ENCODE measurements at places on chromosomes 2 and 18.

GRCh38 chr2:197628043-197628500, 47.3 kb downstream of the RFTN2 start:
- DNase-seq: no peak

DNA sequence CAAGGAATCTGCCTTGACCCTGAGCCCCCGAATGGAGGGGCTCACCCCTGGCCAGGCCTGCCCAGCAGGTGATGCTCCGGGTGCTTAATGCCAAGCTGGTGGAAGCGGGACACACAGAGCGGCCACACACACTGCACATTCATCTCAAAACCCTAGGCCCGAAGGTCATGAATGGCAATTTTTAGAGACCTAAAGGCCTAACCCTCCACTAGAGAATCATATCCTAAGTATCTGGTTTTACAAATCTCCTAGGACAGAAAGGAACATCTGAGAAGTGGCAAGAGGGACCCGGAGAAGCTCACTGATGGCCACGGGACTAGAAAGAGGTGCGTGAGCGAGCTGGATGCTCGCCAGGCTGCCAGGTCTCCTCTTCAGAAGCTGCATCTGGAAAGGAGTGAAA, 38.3 kb downstream of the ST3GAL5 start:
- DNase-seq: no peak

DNA sequence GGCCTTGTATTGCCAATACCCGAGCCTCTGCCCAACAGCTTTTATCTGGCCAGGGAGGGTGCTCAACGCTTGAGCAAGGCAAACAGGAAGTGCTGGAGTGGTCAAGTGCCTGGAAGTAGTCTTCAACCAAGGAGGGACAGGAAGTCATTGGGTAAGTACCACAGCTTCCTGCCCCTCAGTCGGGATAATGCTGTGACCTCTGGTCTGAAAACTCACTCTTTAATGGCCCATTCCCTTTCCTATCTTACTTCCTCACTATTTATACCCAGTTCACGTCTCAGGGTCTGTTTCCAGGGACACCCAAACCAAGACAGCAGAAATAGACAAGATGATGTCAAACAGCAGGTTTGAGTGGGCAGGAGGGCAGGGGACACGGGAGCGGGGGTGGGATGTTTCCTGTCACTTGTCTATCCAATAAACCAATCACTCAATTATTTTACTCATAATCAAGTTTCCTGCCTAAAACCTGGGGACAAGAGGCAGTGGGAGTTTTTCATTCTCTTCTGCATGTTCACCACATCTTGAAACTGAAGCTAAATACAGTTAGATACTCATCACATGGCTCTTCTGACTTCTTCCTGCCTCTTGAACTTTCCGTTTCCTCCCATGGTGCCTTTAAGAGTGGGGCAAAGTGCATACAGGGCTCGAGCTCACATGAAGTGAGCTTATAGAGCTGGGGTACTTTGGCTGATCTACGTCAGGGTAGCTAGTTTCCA, 68.9 kb upstream of the CAB39 start:
- DNase-seq: no peak

- DNase-seq: no peak
Measured at GRCh38 chr2:133026536-133027177, 356.7 kb upstream of the LYPD1 start.

- no peak for DNase-seq
Measured at GRCh38 chr18:1618364-1618763, 713.7 kb downstream of the ADCYAP1 start.

DNA sequence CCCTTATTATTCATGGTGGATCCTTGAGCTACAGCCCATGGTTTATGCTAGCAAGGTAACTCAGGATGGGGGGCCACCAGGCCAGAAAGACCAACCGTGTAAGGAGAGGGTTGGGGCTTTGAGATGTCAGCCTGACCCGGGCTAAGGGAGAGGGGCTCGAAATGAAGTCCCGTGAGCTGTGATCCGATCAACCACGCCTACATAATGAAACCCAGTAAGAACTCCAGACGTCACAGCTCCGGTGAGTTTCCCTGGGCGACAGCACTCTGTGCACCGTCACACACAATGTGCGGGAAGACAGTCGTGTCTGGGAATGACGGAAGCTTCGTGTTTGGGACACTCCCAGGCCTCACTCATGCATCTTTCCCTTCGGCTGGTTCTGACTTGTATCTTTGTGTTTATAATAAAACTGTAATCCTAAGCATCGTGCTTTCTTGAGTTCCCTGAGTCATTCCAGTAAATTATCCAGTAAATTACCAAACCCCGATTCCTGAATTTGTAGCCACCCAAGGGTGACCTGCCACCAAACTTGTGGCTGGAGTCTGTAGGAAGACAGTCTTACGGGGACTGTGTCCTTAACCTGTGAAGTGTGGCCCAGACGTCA, 44.2 kb downstream of the CYP27C1 start:
- DNase-seq: no peak

DNA sequence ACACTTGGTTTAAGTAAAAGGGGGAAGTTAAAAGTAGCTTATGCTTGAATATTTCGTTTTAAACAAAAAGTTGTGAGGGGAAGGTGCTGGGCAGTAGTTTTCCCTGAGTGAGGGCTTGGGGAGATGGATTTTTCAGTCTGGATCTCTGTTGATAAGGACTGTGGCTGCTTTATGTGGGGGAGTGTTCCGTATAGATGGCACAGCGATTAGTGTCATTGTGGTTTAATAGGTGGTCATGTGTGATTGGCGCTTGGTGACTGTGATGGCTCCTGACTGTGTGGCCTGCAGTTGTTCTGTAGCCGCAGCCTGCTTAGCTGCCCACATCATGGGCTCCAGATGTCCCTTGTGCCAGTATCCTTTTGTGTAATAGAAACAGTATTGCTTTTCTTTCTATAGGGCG, 156.2 kb downstream of the WDSUB1 start:
- DNase-seq: no peak

DNA sequence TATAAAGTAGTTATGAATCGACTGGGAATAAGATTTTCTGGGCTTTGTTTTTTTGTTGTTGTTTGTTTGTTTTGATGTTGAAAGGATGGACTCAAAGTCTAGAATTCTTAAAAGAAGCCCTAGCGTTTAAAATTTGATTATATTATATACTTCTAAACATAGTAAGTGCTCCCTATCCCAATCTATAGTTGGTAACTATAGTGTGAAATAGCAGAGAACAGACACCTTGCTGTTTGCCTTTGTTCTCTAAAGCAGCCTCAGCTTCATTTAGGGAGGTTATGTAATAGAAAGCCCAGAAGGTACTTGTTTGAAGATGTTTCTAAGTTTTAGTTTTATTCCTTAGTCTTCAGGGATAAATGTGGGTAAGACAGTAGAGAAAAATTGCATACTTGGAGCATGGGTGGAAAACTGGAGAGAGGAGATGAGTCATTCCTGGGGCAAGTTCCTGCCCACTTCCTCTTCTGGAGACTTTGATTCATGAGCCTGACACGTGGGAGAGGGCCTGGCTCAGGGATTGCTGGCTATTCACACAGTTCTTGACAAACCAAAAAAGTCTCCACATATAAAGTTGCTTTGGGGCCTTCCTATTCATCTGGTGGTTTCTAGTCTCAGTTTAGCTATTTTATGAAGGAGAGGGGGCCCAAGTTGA, 131.9 kb downstream of the MYO1B start:
- no peak for DNase-seq

DNA sequence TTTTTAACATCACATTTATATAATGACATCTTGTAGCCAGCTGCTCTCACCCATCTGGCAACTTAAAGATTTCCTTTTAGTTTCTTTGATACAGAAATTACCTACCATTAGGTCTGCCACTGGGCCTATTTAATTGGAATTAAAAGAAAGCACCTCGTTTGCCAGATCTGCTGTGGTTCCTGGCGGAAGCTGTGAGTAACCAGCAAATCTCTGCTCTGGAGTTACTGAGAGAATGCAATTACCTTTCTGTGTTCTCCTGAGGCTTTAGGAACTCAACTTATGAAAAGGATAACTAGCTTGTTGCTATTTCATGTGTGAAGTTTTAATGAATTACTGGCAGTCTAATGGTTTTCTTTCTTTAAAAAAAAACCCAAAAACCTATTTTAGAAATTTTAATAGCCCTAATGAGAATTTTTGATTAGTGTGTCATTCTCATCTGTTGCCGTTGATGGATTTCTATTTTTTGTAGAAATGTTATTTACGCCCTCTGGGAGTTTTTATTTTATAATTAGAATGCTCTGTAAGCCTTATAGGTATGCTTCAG, 69.7 kb upstream of the LYPD6B start:
- DNase-seq: no peak

GRCh38 chr18:24014986-24015638, 558 bp downstream of the TTC39C start:
- DNase-seq: peak; percentile 32

DNA sequence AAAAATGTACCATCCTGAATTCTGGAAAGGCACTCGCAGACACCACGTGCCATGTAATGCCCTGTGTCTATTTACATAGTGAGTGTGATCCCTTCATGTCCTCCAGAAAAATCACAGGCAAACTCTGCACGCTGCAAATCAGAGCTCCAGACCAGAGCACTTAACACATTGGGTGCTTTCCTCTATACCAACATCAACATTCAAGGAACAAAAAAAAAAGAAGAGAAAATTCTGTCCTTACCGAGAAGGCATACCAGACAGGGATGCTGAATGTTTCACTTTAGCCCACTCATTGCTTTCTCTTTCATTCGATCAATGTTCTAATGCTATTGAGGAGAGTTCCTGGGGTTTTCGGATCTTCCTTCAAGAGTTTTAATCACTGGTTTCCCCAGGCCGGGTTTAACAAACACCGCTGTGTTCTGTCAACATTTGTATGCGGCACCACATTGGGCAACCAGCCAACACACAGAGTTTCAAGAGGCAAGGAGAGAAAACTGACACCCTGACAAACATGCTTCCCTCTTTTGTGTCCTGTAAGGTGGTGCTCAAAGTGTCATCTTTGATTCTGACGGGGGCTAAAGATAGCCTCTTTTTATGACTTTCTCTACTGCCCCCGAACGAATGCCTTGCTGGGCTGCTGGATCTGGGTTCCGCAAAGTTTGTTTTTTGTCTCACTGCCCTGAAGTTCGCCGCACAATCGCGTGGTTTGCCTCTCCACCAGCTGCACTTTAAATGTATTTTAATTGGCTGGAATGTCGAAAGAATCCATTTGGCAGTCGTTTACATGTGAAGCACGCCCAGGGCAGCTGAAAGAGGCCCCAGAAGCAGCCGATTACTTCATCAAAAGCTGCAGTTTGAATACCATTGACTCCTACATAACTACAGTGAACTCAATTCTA, 106.4 kb upstream of the NCKAP5 start:
- DNase-seq: no peak

GRCh38 chr2:75098856-75099255, 100.5 kb downstream of the TACR1 start:
- DNase-seq: no peak

DNA sequence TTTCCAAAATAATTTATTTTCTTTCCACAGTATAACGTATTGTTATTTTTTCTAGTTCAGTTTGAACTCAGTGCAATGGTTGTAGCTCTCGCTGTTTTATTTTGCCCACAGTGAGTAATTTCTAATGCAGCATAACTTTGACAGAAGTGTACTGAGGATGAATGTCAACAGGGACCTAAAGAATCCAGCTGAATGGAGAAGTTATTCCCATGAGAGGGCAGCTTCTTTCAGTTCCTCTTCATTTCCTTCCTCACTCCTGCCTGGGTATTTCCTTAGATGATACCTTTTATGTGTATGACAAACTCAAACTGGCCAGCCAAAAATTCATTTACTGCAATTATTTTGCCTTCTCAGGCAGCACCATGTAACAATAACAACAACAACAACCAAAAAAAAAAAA, 1223.1 kb upstream of the ZEB2 start:
- no peak for DNase-seq

- DNase-seq: no peak
Measured at GRCh38 chr2:176461809-176462670, 192.8 kb downstream of the MTX2 start.

- DNase-seq: no peak
Measured at GRCh38 chr18:22267697-22268096, 98.3 kb downstream of the GATA6 start.

DNA sequence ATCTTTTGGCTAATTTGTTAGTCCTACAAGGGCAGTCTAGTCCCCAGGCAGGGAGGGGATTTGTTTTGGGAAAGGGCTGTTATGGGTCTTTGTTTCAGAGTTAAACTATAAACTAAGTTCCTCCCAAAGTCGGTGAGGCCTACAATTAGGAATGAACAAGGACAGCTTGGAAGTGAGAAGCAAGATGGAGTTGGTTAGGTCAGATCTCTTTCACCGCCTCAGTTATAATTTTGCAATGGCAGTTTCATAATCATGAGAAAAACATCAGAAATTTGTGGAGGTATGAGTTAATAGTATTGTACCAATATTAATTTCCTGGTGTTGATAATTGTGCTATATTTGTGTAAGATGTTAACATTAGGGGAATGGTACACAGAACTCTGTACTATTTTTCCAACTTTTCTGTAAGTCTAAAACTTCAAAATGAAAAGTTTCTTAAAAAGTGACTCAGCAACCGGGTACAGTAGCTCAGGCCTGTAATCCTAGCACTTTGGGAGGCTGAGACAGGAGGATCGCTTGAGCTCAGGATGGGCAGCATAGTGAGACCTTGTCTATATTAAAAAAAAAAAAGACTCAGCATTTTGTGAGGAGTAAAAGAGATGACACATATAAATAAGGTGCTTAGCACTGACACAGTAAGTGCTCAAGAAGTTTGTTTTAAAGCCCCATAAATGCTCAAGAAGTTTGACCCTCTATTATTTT, 40.8 kb downstream of the TMEM17 start:
- DNase-seq: no peak

GRCh38 chr18:78406743-78407465, 572.7 kb upstream of the SALL3 start:
- no peak for DNase-seq

GRCh38 chr2:167212014-167212648, 323.9 kb downstream of the XIRP2 start:
- DNase-seq: no peak

- DNase-seq: no peak
Measured at GRCh38 chr2:27901234-27901633, 10.7 kb downstream of the BABAM2 start.

- DNase-seq: no peak
Measured at GRCh38 chr2:236974752-236975151, 110.9 kb upstream of the COPS8 start.

DNA sequence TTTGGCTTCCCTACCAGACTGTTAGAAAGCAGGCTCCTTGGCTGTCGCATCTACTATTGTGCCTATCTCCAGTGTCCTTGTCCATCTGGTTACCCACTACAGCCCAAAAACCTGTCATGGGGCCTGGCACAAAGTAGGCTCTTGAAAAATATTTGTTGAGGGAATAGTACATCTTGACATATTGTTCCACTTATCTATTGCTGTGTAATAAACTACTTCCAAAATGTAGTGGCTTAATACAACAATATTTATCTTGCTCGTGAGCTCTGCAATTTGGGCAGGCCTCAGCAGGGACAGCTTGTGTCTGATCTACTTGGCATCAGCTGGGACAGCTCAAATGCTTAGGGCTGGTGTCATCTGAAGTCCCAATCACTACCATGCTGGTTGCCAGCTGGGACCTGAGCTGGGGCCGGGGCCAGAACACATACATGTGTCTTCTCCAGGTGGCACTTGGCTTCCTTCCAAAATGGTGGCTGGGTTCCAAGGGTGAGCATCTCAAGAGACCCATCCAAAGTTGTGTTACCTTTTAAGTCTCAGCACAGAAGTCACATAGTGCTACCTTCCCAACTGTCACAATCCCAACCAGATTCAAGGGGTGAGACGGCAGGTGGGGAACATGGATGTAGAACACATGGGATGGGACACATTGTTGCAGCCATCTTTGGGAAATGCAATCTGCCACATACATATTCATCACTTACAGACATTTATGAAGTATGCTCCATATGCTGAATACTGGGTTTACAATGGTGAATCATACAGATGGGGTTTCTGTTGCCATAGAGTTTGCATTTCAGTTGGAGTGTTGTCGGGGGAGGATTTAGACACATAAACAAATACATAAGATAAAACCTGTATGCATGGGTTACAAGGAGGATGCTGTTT, 134.2 kb downstream of the FOXI3 start:
- DNase-seq: no peak

All from stimulated activated CD8-positive, alpha-beta memory T cell treated with anti-CD3 and anti-CD28 coated beads, Interleukin-15, amount 100 ng/mL, for 48 hours (primary cell).